RKO (cell line): ENCODE measurements at places on chromosomes 3 and 15.

- no peak for DNase-seq
Observed at GRCh38 chr3:106413683-106414082, 544.9 kb upstream of the CBLB start.

- peak; percentile 39 for DNase-seq
Observed at GRCh38 chr15:41930221-41930866, 36.5 kb upstream of the SPTBN5 start.

- no peak for DNase-seq
Observed at GRCh38 chr15:89671687-89672086, 7.5 kb downstream of the PLIN1 start.

DNA sequence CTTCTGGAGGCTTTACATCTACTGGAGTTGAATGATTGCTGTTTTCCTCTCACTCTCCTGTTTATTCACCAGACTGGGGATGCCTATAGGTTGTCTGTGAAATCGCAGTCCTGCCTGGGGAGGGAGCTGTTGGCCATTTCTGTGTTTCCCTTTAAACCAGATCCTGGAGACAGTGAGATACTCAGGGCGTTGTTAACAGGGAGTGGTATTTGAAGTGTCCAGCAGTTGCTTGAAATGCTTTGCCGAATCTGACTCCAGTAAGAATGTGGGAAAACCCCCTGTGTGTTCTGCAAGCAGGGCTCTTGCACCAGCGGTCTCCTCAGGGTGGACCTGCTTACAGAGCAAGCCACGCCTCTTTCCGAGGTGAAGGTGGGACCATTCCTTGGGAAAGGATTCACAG lies 4.3 kb upstream of the LRRK1 start:
- DNase-seq = no peak

DNA sequence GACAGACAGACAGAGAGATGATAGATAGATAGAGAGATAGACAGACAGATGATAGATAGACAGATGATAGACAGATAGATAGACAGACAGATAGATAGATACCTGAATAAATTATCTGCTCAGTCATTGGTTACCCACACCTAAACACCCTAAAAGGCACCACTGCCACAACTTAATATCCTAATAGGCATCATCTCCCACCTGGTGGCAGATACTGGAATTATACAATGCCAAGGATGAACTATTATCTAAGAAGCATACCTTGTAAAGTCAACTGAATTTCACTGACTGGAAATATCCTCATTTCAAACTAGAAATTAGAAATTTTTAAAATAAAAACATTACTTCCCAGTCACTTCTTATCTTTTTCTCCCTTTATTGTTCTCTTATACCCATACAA lies 19.4 kb upstream of the ATP8B4 start:
- no peak for DNase-seq

DNA sequence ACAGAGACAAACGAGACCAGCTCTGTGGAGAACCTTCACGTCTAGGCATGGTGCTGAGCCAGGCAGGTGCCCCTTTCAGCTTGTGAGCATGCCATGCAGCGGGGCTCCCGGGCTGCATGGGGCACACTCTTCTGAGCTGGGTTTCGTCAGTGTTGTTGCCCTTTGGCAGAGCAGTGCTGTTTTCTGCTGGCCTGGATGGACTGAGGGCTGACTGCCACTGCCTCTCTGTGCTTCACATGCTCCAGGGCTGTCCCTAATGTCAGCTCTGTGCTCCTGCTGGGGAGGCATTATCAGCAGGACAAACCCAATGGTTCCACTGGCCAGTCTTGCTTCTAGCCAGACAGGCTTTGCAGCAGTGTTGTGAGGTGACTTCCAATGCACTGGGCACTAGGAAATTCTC lies 9.5 kb downstream of the GASK1A start:
- no peak for DNase-seq

DNA sequence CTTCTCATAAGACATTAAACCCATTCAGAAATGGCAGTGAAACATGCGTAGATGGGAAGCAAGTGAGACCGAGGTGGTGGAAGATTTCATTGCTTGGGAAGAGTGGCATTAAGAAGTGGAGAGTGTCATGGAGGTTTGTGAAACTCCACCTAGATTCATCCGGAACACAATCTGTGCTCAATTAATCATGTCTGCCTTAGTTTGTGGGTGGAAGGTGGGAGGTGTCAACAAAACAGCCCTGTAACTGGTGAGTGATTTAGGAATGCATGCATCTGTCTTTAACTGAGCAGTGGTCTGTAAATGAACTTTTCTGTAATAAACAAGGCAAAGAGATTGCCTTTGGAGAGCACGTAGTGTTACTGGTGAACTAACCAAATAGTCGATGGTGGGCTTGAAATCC lies 113.7 kb downstream of the WNT5A start:
- no peak for DNase-seq

DNA sequence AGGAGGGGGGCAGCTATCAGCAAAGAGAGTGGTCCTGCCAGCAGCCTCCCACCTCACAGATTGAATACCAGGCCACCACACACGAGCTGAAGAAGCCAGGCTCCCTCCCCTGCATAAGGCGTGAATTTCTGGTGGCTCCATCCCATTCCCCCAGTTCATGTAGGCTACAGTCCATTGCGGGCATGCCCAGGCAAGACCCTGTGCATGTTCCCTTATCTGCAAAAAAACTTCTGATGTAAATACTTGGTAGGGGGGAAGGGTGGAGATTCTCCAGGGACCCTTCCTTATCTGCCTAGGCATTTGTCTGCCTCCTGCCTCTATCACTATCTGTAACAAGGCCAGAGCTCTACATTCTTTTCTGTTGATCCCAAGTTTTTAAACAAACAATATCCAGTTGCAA lies 27.6 kb upstream of the UBP1 start:
- DNase-seq = no peak

GRCh38 chr15:64780600-64781156 lies 5.3 kb upstream of the RBPMS2 start:
- DNase-seq = no peak

GRCh38 chr15:33844597-33844996 lies 123.7 kb upstream of the CHRM5 start:
- DNase-seq = no peak

GRCh38 chr3:135503760-135504686 lies 461.5 kb upstream of the PPP2R3A start:
- peak; percentile 57 for DNase-seq

DNA sequence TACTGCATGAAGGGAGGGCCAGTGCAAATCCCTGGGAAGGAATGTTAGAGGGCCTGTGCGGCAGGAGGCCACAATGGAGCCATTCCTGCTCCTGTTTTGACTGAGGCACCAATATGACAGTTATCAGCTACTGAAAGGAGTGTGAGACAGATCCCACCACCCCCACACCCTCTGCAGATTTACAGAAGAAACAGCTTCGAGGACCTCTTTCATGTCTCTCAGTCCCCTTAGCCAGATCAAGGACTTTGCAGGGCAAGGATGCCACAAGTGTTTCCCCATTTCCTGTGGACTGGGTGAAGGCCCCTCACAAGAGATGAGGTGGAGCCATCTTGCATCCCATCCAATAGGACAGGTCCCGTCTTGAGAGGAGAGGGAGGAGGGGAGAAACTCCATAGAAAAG lies 48.5 kb upstream of the RASGRP1 start:
- DNase-seq = no peak

DNA sequence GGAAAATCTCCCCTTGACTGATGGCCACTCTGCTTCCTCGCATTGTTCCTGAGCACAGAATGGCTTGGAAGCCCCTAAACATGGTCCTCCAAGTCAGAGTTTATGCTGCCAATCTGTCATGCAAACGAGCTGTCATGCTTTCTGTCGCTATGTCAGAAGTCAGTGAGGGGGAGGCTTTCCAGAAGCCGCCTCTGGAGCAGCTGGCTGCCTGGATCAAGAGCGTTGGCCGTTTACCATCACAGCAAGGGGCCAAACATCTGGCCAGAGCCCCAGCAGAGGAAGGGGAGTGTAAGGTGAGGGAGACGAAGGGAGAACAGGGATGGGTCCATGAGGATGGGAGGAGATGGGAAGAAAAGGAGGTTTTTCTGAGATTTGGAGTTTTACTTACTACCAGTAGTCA lies 372.6 kb upstream of the NR2F2 start:
- DNase-seq = no peak

DNA sequence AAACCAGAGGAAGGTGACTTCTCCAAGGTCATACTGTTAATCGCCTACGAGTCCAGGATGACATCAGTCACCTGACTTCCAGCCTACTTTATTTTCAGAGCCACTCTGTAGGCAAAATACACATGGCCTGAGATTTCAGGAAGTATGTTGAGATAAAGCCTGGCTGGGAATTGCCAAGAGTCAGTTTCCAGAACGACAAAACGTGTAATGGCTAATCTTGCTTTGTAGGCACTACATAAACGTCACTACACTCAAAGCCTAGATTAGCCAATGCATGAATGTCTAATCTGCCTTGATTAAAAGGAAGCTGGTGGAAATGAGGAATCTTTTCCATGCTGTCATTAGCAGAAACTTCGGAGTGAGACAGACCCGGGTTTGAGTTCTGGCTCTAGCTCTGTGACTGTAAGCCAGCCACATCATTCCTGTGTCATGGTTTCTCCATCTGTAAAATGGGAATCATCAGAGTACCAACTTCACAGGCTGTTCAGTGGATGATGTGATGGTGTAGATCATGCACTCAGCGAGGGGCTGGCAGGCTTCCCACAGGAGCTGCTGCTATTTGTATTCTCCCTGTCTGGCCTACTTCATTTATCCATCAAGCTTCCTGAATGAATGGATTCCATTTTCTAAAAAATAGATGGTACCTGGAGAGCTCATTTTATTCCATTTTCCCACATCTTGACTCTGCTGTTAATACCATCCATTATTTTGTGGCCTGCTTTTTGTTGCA lies 241.9 kb downstream of the XXYLT1 start:
- no peak for DNase-seq

- DNase-seq = peak; percentile 44
Observed at GRCh38 chr3:128727996-128728395, 2.0 kb downstream of the RAB7A start.

GRCh38 chr3:133676336-133677118 lies 14.8 kb upstream of the TOPBP1 start:
- no peak for DNase-seq
